ENCODE measurements at places on chromosomes 3 and 15.

DNA sequence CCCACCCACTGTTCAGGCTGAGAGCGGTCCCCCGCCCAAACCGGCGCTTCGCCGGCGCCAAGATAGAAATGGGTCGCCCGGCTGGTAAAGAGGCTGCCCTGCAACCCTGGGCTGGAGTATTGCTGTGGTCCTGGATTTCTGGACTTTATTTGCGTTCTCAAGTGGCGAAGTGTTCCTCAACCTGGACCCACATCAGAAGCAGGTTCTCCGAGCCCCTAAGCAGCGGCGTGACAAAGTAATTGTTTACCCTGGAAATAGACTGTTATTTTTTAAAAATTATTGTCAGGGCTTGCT is 481 bp upstream of the DYNC1LI1 start:
- DNase-seq = no peak

DNA sequence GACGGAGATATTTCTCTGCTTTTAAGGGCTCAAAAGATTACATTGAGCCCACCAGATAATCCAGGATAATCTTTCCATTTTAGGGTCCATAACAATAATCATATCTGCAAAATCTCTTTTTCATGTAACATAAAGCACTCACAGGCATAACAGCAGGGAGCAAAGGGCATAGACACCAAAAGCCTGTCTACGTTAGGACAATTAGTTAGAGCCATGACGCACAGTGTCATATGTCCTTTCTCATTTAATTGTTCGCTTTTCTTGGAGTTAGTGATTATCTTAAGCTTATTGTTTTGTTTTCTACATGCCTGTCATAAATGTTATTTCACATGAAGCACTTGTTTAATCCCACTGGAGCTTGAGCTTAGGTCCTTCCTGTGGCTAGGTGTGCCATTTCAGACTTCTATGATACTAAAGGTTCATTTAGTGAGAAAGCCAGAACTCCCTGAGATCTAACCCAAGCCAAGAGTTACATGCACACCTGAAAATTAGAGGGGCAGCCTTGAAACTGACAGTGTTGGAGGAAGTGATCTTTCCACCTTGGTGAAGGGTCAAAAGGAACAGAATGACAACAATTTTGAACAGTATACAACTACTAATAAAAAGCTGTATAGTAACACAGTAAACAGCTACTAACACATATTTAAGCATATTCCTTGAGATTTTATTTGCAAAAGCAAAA is 11.7 kb upstream of the HHATL start:
- DNase-seq = no peak

DNA sequence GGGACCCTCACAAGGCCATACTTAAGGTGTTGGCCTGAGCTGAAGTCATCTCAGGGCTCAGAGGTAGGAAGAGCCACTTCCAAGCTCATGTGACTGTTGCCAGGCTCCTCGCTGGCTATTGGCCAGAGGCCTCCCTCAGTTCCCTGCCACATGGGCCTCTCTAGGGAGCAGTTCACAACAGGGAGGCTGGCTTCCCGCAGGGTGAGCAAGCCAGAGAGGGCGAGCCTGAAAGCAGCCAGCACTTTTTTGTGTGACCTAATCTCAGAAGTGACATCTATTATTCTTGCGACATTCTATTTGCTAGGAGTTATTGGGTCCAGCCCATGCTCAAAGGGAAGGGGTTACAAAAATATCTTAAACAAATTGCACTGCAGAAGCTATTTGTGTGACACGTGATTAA is 201.4 kb downstream of the SSR3 start:
- no peak for DNase-seq

- DNase-seq = no peak
Observed at GRCh38 chr15:86494475-86494874, 414.8 kb downstream of the AGBL1 start.

DNA sequence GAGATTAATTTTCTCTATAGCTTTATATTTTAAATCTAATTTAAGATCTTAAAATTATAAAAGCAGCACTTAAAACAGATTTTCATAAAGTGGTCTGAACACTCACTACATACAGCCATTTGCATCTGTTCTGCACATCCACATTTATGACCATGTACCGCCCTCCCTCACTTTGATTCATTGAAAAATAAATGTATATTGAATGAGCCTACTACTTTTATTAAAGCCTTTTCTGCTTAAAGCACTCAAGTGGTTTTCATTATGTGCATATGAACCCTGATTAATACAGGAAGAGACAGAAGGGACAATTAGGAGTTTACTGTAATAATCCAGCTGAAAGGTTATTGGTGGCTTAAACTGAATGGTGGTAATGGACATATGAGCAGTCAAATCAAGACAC is 129.4 kb downstream of the DLG1 start:
- DNase-seq = no peak

DNA sequence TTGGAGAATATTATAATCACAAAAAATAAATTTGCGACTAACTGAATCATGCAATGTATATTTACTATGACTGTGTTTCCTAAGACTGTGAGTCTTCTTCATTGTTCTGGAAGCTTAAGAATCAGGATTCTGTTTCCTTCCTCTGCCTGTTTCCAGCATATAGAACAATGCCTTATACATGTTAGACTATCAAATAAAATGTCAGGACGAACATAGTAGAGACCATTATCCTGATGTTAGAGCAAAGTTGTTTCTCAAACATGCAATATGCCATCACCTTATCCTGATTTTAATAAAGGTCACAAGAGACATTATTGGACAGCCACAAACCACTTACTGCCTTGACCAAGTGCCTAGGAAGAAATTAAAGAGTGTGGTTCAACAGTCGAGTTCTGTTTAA is 457.4 kb upstream of the AGTR1 start:
- DNase-seq = no peak

- DNase-seq = no peak
Observed at GRCh38 chr3:187040516-187041361, 98.6 kb downstream of the RPL39L start.

DNA sequence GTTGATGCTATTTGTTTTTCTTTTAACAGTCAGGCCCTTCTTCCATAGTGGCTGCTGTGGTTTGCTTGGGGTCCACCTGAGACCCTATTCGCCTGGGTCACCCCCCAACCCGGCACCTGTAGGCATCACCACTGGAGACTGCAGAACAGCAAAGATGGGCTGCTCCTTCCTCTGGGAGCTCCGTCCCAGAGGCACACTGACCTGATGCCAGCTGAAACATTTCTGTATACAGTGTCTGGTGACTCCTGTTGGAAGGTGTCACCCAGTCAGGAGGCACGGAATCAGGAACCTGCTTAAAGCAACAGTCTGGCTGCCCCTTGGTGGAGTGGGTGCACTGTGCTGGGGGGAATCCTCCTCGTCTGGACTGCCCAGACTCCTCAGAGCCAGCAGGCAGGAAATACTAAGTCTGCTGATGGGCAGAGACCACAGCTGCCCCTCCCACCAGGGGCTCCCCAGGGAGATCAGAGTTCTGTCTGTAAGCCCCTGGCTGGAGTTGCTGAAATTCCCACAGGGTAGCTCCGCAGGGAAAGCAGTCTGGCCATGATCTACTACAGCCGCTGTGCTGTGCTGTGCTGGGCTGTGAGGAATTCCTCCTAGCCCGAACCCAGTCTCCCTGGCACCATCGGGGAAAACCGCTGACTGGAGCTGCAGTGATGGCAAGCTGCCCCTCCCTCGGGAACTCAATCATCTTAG is 248.2 kb downstream of the TBC1D5 start:
- no peak for DNase-seq

- DNase-seq = no peak
Observed at GRCh38 chr3:25287291-25287884, 140.7 kb upstream of the RARB start.

DNA sequence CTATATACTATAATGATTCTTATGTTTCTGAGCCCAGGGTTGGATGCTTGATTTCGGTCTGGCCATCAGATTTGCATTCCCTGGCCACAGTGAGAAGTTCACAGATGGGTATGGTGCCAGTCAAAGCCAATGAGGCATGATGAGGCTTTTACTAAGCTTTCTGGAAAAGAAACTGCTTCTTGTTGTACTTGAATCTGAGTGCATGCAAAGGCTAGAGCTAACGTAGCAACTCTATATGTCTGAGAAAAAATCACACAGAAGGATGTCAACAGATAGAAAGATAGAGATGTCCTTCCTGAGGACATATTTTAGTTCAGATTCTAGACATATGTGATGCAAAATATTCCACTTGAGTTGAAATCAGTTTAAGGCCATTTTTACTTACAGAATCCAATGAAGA is 608.1 kb downstream of the ROBO1 start:
- no peak for DNase-seq

- DNase-seq = no peak
Observed at GRCh38 chr3:12255393-12255792, 33.5 kb upstream of the PPARG start.

GRCh38 chr3:43784640-43785011 is 93.9 kb downstream of the ABHD5 start:
- no peak for DNase-seq

GRCh38 chr3:171704814-171705213 is 105.5 kb downstream of the PLD1 start:
- DNase-seq = no peak

DNA sequence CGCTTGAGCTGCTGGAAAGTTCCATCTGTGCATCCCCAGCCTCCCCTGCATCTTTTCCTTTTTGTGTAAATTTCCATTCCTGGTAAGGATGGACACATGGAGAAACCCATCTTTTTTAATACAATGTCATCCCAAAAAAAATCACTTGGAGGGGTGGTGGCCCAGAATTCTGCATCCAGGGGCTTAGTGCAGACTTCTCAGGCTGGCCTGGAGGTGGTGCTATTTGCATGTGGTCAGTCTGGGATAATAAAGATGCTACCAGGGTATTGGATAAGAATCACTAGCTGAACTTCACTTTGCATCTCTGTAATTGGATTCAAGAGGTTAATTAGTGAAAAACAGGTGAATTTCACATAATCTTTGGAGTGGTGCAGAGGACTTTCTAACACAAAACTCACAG is 1.8 kb upstream of the ZSCAN2 start:
- peak; percentile 71 for DNase-seq

- no peak for DNase-seq
Observed at GRCh38 chr15:51349156-51349844, 7.8 kb downstream of the GLDN start.

DNA sequence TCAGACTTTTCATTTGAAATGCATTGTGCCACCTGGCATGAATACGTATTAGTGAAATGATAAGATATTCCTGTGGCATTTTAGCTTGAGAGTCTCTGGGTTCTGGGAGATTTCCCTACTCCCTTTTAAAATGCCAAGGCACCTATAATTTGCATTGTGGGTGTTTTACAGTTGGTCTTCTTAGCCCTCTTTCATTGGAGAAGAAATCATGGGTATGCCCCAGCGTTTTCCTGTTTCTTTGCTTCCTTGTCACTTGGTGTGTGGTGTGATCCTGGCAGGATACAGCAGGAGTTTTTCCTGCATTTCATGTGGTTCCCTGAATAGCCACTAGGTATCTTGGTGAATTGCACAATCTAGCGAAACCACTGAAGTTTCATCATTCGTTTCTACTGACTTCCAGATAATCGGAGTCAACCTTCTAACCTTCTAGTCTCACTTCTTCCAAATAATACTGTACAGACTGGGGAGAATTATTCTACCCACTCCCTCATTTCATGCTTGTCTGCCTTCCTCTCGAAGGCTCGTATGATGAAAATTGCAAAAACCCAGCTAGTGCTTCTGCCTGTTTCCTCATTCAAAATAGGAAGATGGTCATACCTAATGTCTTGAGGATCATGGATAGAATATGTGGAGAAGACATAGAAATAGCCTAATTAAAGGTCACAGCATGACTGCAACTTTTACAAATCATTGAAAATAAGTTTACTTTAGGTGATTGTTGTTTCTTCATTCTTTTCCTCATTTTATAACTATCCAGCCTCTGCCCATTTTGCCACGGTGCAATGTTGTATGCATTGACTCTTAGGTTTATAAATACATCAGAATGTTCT is 2.6 kb downstream of the BHLHE40 start:
- peak; percentile 43 for DNase-seq

DNA sequence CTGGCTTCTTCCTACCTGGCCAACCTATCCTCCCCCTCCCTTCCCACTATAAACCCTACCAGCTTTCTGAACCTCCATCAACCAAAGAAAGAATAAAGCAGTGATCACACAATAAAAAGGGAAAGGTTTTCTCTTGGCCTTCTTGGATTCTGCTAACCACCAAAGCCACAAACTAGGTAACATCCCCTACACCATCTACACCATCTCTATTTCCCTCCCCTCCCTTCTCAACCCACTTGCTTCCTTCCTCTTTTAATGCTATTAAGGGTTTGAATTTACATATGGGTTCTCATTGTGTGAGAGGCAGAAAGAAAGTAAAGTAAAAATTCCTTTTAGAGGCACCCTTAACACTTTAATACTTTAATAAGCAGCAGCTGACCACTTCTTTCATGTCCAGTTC is 25.8 kb upstream of the RSL24D1 start:
- no peak for DNase-seq

DNA sequence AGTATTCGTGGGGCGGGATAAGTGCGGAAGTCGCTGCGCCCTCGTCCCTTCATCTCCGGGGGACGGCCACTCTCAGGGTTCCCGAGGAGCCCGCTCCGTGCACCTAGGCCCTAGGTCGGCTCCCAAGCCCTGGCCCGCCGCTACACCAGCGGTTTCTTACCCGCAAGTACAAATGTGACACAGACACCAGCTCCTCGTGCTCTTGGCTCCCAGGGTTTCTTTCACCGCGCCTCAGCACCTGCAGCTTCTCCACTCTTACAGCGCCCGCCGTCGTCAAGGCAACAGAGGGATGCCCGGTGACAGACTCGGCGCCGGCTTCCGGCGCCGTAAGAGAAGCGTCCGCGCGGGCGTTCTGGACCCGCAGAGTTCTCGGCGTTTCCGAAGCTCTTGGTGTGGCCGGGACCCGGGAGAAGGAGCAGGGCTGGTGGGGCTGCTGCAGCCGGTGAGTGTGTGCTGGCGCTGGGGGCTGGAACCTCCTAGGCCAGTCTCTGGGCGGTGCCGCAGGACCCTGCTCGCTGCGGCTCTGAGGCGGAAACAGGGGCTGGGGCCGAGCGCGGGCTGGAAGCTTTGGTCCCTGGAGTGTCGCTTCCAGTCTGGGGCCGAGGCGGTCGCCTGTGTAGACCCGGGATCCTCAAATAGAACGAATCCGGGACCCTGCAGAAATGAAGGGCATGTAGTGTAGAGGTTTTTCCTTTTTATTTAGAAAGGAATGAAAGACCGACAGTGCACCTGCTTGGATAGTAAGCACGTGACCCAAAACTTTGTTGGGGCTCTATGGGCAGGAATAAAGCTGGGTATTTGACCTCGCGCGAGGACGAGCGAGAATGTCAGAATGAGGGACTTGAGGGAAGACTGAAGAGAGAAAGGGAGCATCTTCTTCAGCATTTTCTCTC is 155.4 kb upstream of the GOLGA6L4 start:
- DNase-seq = peak; percentile 7

DNA sequence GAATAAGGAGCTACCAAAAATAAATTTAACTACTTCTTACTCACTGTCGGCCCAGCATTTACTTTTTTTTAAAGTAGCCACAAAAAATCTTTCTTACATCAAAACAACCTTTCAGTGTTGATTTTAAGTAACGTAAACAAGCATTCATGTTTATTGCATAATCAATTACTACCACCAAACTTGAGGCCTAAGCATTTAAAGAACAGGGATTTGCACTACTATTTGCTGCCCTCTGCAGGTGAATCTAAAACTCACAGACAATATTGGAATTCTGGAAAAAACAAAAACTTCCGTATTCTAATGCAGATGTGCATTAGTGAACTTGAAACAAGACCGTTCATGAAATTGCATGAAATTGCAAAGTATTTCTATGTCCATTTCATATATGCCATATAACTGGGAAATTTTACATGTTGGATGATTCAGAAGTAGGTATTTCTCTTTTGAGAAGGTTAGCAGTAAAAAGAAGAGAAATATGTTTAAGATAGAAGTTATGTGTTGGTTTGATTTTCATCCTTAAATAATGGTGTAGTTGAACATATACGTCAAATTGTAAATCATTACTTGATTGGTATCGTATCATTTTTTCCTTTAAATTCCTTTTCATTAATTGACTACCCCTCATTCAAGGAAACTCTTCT is 55.6 kb downstream of the CGGBP1 start:
- DNase-seq = peak; percentile 32

Data from AG08396 (cell line).